ENCODE measurements at places on chromosomes 2 and 18.

DNA sequence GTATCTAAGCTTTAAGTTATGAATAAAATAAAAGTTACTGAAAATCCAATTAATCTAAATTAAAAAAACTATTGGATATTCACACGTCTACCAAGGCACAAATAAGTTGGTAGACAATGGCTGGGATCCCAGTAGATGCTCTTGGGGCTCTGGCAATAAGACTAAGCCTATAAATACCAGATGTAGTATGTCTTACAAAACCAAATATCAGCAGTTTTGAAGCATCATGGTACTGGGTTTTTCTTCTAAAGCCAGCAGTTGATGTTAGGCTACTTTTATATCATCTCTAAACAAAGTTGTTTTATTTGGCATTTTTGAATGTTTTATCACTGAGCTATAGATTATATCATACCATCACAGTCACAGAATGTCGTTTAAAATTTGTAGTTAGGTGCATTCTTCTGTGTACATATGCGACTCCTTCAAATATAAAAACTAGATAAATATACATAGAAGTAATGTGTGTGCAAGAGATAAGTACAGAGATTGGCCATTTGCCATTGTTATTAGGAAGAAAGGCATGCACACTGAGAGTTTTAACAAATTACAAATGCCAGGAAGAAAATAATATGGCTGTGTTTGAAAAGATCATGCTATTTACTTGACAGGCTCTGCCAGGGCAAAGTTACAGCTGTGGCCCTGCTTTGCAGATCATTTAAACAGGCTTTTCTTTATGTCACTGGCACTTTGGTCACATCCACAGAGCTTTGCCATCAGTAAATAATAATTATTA lies 21.6 kb upstream of the TMEM17 start:
- no peak for DNase-seq

- no peak for DNase-seq
These were observed 9.0 kb upstream of the FEZ2 start for GRCh38 chr2:36606925-36607324.

DNA sequence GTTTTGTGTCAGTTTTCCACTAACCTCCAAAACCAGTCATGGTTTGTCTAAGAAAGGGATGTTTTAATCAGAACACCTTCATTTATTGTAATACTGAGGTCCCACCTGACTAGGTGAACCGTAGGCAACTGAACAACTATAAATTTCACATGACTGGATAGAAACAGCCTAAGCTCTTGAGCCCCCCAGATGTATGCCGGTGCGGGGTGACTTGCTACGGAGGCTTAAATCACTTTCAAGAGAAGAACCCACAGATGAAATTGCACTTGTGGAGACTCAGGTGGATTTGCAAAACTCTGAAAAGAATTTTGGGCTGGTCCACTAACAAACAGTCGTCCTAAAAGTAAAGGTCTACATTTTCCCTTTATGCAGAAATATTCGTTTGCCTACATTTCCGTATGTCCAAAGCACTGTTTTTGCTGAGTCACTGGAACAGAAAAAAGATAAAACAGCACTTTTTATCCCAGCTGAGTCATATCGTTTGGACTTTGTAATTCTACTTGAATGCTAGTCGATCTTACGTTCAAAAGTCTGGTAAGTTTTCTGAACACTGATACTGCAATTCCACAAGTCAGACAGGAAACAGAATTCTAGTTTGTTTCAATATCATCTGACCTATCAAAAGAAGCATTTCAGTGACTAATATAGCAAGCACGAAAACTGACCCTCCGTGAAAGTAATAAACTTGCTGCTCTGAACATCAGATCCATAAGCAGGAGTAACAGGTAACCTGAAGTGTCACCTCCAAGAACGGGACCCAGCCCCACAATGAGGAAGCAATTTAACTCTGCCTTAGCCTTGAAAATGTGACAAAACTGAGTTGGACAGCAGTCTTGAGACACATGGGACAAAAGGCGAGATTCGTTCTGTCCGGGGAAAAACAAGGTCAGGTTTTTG lies 18.1 kb downstream of the ZNF516 start:
- peak; percentile 97 for DNase-seq

DNA sequence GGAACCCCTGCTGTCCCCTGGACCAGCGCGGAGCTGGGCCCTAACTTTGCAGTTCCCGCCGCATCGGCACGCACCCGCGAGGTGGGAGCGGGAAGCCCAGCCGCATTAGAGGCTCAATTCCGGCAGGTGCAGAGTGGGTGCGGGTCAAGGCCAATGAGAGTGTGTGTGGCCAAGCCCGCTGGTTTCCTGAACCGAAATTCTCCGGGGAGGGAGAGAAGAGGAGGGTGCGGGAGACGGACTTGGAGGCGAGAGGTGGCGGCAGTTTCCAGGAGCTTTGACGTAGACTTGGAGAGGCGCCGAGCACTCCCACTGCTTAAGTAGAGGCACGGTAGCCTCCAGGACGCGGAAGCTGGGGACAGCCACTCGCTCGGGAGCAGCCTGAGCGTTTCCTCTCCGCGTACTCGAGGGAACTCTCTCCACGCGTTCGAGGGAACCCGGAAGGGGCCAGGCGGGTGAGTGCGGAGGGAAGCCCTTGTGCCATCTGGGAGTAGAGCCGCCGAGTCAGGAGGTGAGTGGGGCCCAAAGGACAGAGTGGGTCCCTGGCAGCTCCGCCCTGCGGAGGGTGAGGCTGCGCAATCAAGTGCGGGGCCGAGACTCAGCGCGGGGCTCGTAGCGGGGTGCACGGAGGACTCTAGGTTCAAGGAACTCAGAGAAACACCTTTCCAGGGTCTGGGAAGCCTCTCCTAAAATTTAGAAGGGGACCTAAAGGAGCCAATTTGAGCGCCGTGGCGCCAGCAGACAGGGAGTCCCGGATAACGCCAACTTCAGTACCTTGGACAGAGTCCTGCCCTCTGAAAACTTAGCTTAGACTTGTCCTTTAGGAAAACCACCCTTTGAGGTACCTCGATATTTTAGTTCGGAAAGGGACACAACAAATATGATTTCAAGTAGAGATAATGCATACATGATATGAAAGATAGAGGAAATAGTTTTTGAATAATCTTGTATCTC lies at the start of gene FAM237A:
Gene FAM237A, plus strand, starts transcription at position 413 of the 951 bp plus-strand sequence. CDS start 1,750 bp downstream, outside the sequence.
- DNase-seq: peak; percentile 39

- no peak for DNase-seq
These were observed 386 bp downstream of the ICOS start for GRCh38 chr2:203936949-203937348.

- DNase-seq: peak; percentile 33
These were observed 179.5 kb downstream of the CELF4 start for GRCh38 chr18:37385846-37386778.
